ENCODE measurements at places on chromosomes 4 and X. TPM values are rescaled to one million over a fixed set of nuclear protein-coding genes. Genes with fewer than 3 reads are reported as not detected.

DNA sequence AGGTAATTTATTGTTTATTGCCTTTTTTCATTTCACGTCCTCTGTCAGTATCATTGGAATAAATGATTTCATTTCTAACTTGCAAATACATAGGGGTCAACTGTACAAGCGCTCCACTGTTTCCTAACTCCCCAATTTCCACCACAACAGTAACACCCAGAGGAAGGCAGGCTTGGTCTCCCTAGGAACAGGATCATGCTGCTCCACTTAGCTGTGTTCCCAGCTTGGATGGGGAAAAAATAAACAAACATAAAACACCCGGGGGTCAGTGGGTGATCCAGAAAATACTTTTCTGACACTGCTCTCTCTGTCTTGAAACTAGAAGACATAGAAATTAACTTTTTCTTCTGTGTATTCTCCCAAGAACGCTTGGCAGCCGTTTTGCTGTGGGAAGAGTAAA, 772.5 kb downstream of the TRIML1 start:
- DNase-seq = no peak

- DNase-seq = no peak
Observed at GRCh38 chrX:116232833-116233232, 62.3 kb downstream of the AGTR2 start.

DNA sequence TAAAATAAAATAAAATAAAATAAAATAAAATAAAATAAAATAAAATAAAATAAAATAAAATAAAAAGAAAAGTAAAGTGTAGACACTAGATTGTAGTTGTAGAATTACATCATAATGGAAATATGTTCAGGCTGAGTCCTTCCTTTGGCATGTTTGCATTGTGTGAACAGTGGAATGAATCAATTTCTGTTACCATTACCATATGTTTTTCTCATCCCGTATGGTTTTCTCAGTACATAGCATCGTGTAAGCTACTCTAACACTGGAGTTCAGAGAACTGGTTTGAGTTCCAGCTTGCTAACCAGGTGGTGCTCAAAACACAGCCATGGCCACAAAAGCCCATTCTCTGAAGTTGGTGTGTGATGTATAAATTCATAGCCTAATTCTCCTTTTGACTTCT, 45.9 kb downstream of the USP11 start:
- no peak for DNase-seq

CLIC2 gene
- total RNA-seq = 46.3 TPM
